ENCODE measurements at places on chromosomes 11 and 22.

GRCh38 chr11:126716456-126717083, 284.0 kb downstream of the KIRREL3 start:
- DNase-seq = no peak

- no peak for DNase-seq
Observed at GRCh38 chr11:65559951-65560537, 1.9 kb upstream of the LTBP3 start.

DNA sequence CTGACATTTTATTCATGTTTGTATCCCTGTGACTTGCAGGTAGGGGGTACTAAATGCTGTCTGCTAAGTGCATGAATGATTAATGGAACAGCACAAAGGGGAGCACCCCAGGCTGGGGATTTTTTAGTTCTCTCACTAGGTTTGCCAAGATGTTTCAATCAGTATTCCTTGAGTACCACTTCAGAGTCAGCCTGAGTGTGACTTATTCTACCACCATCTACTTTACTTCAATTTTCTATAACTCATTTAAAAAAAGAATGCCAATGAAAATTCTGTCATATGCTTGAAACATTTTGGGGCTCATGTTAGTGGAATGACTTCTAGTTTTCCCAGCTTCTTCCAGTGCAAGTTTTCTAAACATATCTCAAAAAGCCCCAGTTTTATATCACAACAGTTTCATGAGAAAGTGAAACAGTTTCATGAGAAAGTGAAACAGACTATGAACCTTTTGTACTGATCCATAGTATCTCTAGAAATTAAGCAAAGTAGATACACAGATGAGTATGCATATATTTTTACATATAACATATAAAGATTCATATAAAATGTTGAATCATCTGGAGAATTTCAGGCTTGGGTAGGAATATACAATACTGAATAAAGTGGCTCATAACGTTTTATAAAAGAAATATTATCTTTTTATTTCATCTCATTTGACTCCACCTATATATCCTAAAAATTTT, 252.4 kb downstream of the GRM5 start:
- no peak for DNase-seq

GRCh38 chr11:132779497-132779896, 752.8 kb downstream of the OPCML start:
- no peak for DNase-seq

- DNase-seq = no peak
Observed at GRCh38 chr11:9601876-9602199, 28.4 kb downstream of the WEE1 start.

- DNase-seq = no peak
Observed at GRCh38 chr11:15801126-15801525, 555.2 kb downstream of the SOX6 start.

DNA sequence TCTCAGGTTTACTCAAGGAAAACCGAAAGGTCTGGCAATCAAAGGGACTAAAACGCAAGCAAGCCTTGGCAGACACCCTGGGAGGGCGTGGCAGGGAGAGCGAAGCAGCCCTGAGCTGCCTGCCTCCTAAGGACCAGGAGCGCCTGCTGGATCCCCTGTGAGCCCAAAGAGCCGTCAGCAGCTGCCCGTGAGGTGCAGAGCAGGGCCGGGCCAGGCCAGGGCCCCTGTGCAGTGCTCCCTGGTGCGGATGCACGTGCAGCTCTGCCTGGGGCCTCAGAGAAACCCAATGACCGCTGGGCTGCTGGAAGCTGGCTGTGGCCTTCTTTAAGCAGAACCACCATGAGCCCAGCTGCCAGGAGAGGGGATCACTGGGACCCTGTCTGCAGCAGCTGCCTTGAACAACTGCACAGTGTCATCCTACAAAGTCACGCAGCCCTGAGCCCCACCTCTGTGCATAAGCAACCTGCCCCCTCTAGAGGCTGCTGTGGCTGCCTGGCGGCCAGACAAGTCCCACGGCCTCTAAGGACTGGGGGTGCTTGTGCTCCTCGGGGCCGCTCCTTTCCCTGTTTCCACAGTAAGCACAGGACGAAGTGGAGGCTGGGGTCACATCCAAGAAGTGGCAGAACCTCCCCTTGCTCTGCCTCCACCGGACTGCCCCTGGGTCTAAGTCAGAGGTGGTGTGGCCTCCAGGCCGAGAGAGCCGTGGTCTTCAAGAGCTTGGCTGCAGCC, 29.1 kb upstream of the COMT start:
- DNase-seq = no peak

DNA sequence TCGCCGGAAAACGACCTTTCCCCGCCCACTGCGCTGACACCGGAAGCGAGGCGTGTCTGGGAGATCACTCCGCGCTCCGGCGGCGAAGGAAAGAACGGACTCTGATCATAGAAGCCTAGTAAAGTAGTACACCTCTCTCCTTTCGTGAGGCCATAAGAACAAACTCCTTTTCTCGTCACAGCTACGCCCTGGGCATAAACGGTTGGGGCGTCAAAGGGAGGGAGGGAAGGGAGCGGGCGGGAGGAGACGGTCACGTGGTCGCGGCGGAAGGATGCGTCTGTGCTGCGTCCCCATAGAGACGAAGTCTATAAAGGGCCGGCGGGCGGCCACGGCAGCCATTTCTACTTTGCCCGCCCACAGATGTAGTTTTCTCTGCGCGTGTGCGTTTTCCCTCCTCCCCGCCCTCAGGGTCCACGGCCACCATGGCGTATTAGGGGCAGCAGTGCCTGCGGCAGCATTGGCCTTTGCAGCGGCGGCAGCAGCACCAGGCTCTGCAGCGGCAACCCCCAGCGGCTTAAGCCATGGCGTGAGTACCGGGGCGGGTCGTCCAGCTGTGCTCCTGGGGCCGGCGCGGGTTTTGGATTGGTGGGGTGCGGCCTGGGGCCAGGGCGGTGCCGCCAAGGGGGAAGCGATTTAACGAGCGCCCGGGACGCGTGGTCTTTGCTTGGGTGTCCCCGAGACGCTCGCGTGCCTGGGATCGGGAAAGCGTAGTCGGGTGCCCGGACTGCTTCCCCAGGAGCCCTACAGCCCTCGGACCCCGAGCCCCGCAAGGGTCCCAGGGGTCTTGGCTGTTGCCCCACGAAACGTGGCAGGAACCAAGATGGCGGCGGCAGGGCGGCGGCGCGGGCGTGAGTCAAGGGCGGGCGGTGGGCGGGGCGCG, at the start of gene ATF4:
Gene ATF4 (plus strand): TSS at position 337 of the 880 bp plus-strand sequence. CDS start 884 bp downstream, outside the sequence.
- DNase-seq = no peak

DNA sequence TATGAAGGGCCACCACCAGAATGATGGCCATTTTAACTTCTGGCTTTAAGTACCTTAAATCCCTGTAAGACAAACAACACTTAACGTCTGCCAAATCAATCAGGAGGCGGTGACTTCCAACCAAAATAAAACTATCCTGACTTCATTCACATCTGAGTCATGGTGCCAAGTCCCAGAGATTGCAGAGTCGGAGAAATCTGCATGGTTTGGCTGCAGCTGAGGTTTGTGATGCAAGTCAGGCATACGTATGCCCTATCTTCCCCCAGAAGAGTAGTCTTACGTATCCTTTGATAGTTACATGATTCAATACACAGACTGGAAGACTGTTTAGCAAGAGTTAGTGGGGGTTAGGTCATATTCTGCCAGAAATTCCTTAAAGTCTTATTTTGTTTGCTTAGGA, 1.7 kb upstream of the GAB2 start:
- no peak for DNase-seq

DNA sequence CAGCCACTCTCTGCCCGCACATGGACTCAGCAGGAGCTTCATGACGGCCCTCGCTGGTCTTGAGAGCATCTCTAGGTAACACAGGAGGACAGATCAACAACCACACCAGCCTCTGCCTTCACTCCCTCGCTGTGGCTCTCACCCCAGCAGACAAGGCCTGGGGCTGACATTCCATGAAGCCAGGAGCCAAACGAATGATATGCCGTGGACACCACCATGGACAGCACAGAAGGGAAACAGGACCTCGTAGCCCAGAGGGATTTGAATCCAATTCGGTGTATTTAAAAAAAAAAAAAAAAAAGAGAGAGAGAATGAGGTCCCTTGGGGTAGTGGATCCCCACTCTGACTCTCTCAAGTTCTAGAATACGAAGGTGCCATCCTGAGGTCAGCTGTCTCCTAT, 385.5 kb downstream of the SHANK2 start:
- no peak for DNase-seq

DNA sequence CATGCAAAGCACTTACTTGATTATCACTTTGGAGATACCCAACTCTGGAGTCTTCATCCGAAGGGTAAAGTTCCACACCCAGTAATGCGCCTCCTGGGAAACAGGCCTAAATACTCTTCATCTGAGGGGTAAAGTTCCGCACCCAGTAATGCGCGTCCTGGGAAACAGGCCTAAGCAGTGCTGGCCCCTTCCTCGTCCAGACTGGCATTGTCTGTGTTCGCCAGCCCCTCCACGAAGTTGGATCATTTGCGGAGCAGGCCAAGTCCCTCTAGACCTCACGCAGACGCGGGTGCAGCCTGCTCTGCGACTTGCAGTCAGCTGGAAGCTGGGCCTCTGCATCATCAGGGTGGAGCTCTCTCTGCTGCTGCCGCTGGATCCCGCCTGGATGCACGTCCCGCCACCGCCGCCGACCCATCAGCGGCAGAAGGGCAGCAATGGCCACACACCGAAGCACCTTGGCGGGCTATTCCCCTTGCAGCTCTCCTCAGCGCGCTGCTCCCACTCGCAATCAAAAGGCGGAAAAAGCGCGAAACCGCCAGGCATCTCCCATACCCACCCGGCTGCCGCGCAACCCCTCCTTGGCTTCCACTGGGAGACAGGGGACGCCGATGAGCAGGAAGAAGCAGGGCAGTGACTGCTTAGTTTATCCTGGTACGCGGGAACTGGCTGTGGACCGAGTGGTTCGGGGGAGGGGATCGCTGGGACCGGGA, 34.1 kb upstream of the GLYATL1 start:
- no peak for DNase-seq

DNA sequence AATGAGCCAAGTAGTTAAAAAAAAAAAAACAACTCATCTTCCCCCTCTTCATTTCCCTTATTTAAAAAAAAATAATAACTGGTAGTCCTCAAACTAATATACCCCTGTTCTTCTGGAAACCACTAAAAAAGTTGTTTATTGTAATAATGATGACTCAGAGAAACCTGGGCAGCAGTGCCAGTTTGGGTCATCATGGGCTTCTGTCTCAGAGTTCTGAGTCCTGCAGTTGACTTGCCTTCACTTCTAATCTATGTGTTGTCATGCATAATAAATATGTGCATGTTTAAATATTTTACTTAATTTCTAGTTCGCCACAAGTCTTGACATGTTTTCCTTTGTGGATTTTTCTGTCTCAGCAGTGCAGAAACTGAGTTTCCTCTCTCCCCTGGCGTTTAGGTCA, 46.8 kb downstream of the PPP2R1B start:
- no peak for DNase-seq

DNA sequence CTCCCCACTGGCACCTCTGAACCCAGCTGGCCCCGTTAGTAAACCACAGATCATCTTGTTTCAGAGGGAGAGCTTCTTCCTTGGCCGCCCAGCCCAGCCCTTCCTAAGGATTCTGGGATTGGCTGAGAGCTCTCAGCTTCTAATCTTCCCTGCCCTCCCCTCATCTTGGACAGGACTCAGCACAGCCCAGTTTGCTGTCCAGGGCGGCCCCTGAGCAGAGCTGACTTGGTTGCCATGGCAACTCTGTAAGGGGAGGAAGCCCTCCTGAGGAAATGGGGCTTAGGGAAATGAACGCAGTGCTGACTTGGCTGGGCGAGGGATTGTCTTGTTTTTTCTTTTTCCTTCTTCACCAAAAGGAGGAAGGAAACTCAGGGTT, 4.6 kb downstream of the APOL4 start:
- no peak for DNase-seq

DNA sequence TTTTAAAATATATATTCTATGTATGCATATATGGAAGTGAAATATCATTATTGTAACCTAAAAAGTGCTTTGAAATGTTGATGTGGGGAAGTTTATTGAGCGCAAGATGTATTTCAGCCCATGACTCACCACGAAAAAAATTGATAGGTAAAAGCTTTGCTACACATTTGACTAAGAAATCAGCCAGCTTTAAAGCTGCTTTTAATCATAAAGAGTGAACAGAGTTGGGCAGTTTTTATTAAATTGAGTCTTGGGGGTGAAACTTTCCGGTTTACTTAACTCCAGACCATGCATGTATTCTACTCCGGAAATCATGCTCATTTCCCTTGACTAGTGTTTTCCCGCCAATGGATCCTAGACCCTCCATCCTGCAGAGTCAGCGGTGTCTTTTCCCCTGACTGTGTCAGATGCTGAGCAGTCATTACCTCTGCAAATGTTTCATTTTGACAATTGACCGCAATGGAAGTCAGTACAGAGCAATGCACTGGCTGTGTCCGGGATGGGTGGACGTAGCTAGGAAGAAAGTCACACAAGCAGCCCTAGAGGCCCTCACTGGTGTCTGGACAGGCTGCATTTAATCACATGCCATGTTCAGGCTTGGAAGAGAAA, 47.2 kb upstream of the MPEG1 start:
- no peak for DNase-seq

DNA sequence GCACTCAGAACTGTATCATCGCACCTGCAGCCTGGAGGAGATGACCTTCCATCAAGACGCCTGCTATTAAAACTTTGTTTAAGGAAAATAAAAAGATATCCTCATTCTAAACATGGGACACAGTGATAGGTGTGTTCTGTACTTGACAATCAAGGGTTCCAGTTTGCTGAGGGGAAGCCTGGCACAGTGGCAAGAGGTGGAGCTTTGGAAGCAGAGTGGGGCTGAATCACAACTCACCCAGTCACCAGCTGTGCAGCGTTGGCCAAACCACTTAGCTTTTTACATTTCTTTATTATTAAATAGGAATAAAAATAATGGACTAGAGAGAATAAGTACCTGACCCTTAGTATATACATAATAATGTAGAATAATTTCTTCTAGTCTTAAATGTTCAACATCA, 220.7 kb downstream of the TENM4 start:
- no peak for DNase-seq

Measured in NCI-H2107 (cell line).